ENCODE measurements at places on chromosomes 4 and X. TPM values are rescaled to one million over a fixed set of nuclear protein-coding genes. Genes with fewer than 3 reads are reported as not detected.

Gene SOWAHB
- total RNA-seq = not detected

Gene NAP1L2
- total RNA-seq = 2.8 TPM

Gene GPR119
- total RNA-seq = not detected

Gene SMR3B
- total RNA-seq = not detected

Gene SLC49A3
- total RNA-seq = 0.40 TPM

Gene TBC1D8B
- total RNA-seq = 1.4 TPM

Gene MAOA
- total RNA-seq = 6.5 TPM

Gene ARMCX1
- total RNA-seq = 0.45 TPM

Gene SPANXA2
- not detected for total RNA-seq

Gene NDNF
- total RNA-seq = not detected

Measured in activated CD4-positive, alpha-beta memory T cell treated with anti-CD3 and anti-CD28 coated beads, Interleukin-2, amount 10 ng/mL, durations not matched to agents 7 days and 5 days (primary cell).